ENCODE measurements at places on chromosomes 7 and 10.

DNA sequence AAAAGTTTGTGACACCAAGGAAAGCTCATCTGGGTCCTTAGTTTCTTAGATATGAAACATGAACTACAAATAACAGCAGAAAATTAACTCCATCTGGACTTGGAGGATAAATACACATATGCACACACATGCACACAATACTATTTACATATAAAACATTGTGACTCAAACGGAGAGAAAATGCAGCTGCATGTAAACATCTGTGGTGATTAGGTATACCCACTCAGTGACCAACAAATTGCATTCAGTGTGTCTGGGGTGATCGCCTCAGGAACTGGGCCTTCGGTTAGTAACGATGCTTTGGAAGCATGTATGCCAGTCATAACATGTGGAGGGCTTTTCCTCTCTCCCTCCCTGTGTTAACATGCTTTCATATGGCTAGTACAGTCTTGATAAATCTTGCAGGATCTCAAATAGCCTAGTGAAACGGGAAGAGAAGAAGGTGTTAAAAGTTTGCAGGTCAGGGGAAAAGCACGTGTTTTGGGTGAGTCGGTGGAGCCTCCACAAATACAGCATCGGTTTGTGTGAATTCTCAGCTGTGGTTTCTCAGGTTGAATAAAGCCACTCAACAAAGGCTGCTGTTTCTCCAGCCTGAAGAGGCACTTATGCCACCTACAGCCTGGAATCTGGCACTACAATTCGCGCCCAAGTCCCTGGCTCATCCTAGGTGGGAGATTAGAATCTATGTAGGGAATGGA is 8.7 kb upstream of the GLRX3 start:
- DNase-seq = peak; percentile 50

DNA sequence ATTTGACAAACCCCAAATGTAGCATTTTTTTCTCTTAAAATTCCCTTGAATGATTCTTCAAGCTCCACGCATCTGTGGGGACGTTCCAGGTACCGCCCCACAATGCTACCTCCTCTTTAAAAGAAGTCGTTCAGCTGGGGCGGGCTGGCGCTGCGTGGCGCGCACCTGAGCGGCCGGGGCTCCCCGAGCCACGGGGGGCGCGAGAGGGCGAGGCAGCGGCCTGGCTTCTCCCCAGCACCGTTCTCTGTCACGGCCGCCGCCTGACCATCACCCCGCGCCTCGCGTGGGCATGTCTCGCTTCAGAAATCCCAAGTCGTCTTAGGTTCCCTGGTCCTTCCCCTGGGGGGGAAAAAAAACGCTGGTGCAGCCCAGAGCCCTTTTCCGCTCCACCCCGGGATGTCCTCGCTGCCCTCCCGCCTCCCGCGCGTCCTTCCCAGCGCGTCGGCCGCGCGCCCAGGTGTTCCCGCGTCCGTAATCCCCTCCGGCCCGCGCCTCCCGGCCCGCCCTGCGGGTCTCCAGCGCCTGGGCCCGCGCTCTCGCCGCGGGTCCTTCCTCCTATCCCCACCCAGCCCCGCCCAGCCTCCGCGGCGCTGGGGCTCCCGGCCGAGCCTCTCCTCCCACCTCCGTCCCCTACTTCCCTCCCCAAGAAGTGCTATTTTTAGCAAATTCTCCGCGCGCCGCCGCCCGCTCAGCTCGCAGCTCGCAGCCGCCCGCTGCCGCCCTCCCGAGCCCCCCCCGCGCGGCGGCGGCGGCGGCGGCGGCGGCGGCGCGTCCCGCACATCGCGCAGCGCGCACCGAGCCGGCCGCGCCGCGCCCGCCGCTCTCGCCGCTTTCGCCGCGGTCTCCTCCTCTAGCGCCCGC is 58.7 kb upstream of the PRPS1L1 start:
- no peak for DNase-seq

DNA sequence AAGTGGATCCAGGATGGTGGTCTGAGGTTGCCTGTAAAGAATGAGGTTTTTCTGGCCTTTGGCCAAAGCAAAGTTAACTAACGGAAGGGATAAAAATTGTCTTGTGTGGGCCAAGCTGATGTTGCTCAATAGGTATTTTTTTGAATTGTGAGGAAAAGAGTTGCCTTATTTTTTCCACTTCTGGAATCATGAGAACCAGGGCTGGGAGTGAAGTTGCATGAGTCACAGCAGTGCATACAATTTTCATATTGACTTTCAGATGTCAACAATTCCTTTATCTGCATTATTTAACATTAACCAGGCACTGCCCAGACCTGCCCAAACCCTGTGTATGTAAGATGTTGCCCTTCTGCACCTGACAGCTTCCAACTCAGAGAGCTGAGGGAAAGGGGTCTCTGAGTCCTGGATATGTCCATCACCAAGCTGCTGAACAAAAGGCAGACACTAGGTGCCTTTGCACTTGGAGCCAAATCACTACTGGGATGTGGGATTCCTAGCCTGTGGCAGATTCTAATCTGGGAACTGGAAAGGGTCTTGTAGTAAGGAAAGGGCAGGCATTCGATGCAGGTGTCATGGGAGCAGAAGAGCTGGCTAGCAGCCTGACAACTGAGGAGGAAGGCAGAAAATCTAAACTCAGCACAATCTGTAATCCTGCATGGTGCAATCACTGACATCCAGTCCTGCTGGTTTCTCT is 52.3 kb upstream of the SLC35B4 start:
- peak; percentile 44 for DNase-seq

DNA sequence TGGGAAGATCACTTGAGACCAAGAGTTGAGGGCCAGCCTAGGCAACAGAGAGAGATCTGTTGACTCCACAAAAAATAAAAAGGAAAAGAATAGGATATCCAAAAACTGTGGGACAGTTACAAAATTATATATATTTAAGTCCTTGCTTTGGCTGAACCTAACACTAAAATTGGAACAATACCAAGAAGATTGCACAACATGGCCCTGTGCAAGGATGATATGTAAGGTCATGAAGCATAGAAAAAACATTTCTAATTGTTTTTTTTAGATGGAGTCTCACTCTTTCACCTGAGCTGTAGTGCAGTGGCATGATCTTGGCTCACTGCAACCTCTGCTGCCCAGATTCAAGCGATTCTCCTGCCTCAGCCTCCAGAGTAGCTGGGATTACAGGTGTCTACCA is 139.0 kb downstream of the TPST1 start:
- DNase-seq = no peak

- no peak for DNase-seq
Observed at GRCh38 chr7:101820703-101821102, 3.3 kb downstream of the CUX1 start.

GRCh38 chr10:72243822-72244437 is 27.9 kb upstream of the ASCC1 start:
- no peak for DNase-seq

DNA sequence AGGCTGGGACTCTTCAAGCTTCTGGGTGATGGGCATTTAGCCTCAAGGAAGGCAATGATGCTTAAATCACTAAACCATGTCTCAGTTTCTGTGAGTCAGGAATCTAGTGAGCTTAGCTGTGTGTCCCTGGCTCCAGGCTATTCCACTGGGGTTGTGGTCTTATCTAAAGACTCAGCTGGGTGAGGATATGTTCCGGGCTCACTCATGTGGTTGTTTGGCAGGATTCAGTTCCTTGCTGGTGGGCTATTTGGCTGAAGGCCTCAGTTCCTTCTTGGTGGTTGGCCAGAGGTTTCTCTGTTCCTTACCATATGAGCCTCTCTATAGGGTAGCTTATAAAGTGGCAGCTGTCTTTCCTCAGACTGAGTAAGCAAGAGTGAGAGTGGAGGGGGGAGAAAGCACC is 12.0 kb downstream of the EVX1 start:
- DNase-seq = no peak

DNA sequence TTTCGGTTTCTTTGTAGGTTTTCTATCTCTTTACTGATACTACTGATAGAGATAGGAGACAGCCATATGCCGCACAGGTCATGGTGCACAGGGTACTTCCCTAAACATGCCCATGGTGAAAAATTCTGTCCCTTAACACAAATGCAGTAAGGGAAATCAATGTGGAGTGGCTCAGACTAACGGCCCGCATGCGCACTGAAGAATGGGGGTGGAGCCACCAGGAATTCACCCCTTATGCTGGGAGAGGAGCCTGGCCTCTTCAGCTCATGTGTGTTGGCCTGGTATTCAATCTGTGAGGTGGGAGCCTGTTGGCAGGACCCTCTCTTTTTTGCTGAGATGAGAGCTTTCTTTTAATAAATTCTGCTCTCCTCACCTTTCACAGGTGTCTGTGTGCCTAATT is 8.4 kb upstream of the URGCP start:
- DNase-seq = no peak

GRCh38 chr10:117929327-117930067 is 117.2 kb downstream of the RAB11FIP2 start:
- no peak for DNase-seq

DNA sequence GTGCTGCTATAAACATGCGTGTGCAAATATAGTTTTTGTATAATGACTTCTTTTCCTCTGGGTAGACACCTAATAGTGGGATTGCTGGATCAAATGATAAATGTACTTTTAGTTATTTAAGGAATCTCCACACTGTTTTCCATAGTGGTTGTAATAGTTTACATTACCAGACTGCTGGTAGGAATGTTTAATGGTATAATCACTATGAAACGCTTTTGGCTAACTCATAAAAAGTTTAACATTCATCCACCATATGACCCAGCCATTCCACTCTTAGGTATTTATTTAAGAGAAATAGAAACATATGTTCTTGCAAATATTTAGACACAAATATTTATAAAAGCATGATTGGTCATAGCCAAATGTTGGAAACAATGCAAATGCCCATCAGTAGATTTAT is 32.1 kb upstream of the TFEC start:
- DNase-seq = no peak

- DNase-seq = no peak
Observed at GRCh38 chr10:95262763-95263518, 27.9 kb downstream of the PDLIM1 start.

DNA sequence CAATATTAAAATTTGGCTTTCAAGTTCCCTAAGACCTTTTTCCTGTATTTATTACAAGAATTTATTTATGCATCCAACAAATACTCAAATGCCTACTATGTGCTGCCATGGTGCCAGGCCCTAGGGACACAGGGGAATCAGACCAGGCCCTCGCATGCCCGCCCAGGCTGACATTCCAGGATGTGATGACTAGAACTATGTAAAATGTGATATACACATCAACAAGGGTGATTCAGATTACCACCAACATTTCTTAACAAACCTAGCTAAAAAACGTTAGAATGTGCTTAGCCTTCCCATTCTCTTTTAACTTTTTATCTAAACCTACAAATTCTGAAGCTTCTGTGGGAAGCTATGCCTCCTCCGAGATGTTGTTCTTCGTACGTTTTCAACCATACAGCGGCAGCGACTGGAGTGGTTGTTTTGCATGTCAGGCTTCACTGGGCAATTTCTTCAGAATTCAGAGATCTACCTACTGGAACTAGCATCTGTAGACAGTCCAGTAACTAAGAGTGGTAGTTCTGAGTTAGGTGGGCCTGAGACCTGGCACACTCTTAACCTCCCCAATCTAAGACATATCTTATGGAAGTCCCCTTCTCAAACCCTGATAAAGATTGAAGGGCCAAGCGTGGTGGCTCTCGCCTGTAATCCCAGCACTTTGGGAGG is 22.1 kb downstream of the GNA12 start:
- no peak for DNase-seq

DNA sequence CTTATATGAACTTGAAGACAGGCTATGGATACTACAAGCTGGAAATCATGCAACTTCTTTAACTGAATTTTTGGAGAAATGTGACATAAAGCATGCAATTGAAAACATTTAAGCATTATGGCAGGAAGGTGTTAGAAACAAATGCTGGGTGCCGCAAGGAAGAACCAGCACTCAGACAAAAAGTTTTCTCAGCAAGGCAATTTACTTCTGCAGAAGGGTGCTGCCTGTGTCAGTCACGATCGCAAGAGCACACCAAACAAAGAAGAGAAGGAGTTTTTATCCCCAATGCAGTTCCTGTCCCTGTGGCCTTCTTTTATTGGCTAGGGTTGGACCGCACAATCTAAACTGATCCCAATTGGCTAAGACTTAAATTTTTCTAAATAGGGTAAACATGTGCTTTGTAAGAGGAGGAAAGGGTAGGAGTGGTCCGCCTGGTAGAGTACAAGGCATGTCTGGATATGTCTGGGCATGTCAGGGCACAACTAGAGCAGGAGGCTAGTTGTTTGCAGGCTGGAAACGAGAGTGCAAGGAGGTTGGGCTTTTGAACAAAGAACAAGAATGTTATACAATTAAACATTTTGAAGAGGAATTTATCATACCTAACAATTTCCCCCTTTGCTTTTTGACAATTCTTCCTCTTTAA is 109.6 kb upstream of the FAM3C start:
- DNase-seq = no peak

DNA sequence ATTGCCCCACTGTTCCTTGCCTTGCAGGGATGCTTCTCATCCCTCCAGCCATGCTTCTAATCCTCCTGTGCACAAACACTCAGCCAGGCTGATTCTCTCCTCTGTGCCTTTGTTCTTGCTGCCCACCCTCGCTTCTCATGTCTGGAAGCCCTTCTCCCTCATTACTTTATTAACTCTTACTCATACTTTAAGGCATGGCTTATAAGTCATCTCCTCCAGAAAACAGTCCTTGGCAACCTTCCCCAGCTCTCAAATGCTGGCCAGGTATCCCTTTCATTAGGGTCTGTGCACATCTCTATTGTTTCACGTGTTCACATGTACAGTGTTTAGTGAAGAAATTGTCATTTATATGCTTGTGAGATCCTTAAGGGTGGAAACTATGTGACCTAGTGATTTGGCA is 62.9 kb downstream of the ITGB8 start:
- DNase-seq = no peak

- DNase-seq = no peak
Observed at GRCh38 chr7:6160191-6160623, 112.2 kb downstream of the CYTH3 start.

DNA sequence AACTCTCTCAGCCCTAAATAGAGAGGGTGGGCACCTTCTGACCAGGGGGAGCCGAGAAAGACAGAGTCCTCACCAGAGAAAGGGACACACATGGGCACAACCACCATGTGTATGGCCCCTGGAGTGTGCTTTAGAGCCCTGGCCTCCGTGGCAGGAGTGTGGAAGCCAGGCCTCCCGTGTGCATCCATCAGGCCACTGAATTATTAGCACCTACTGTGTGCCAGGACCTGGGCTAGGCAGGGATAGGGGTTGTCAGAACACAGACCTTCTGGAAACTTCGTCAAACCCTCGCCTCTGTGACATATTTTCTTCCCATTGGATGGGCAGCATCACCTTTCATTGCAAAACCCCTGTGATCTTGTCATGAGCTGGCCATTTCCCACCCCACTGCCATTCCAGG is 78.5 kb downstream of the ZMIZ1 start:
- no peak for DNase-seq

GRCh38 chr10:1163204-1163660 is 107.0 kb downstream of the WDR37 start:
- DNase-seq = no peak

Data from kidney epithelial cell (primary cell).